ENCODE measurements at places on chromosomes 6 and 20. TPM values are rescaled to one million over a fixed set of nuclear protein-coding genes. Genes with fewer than 3 reads are reported as not detected.

GRCh38 chr6:165695722-165696515 is 32.9 kb upstream of the PDE10A start:
- H3K27ac ChIP-seq = no peak overlapping the region
- no peak overlapping the region for H3K4me3 ChIP-seq
- no peaks in the 10 kb centered on the region for H3K27me3 ChIP-seq
- no peak for DNase-seq
- H3K36me3 ChIP-seq = no peaks in the 10 kb centered on the region
- no peaks in the 10 kb centered on the region for H3K4me1 ChIP-seq

The PTK6 gene
- 0.28 TPM for total RNA-seq

- H3K36me3 ChIP-seq = no peaks in the 10 kb centered on the region
- DNase-seq = no peak
- no peak overlapping the region for H3K27ac ChIP-seq
- H3K4me1 ChIP-seq = no peaks in the 10 kb centered on the region
- H3K27me3 ChIP-seq = no peaks in the 10 kb centered on the region
- no peak overlapping the region for H3K4me3 ChIP-seq
Observed at GRCh38 chr6:161372422-161372793, 98.5 kb upstream of the AGPAT4 start.

GRCh38 chr6:42032366-42032765 is 18.0 kb upstream of the TAF8 start:
- no peaks in the 10 kb centered on the region for H3K27me3 ChIP-seq
- no peak overlapping the region for H3K27ac ChIP-seq
- DNase-seq = no peak
- H3K4me1 ChIP-seq = peaks cover 9% of the 10 kb centered on the region

DNA sequence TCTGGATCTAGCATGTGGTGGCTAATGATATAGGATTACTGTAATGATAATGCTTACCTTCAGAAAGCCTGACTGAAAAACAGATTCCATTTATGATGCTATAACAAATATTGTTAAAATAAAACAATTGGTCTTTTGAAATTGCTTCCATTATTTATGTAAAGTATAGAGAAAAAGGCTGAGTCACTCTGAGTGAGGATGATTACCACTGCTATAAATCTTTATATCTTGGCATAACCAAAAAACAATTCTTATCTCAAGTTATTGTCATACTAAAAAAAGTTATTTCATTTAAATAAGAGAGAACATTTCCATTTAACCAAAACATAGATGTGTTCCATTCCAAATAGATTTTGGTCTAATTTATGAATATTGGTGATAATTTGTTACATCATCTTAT is 53.0 kb upstream of the DST start:
- DNase-seq = no peak
- H3K27ac ChIP-seq = no peak overlapping the region
- no peak overlapping the region for H3K4me3 ChIP-seq
- no peaks in the 10 kb centered on the region for H3K36me3 ChIP-seq
- no peaks in the 10 kb centered on the region for H3K27me3 ChIP-seq

DNA sequence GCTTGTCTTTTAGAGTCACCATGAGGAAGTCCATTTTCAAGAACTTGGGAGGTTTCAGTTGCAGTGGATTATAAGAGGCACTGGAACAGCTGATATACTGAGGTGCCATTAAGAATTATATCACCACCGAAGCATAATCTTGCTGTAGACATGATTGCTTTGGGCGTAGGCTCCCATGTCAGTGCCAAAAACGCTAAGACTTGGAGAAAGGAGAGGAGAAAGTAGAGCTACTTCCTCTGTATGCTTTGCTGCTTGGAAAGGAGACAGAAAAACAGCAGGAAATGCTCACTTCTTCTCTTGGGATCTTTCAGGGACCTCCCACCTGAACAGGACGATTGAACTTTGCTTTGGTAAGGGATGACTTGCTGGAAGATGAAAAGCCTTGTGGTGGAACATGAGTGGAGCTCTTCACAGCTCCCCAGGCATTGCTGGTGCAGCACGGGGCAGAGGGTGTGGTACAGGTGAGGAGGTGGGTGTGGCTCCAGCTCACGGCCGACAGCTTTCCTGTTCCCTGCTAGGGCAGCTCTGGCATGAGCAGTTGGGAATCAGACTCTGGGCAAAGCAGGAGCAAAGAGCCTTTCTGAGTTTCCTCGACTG is 190.4 kb upstream of the JAG1 start:
- no peaks in the 10 kb centered on the region for H3K36me3 ChIP-seq
- no peaks in the 10 kb centered on the region for H3K27me3 ChIP-seq
- DNase-seq = peak; percentile 32
- peaks cover 9% of the 10 kb centered on the region for H3K4me1 ChIP-seq

The C6orf89 gene
- total RNA-seq = 8.7 TPM

The GATA5 gene
- total RNA-seq = 0.73 TPM

- no peak for DNase-seq
- no peaks in the 10 kb centered on the region for H3K27me3 ChIP-seq
- H3K4me3 ChIP-seq = no peak overlapping the region
- H3K27ac ChIP-seq = no peak overlapping the region
Observed at GRCh38 chr6:34025112-34025807, 120.6 kb downstream of the GRM4 start.

- H3K27ac ChIP-seq = no peak overlapping the region
- 0 out of 2 replicates have a peak, but pooled peaks cover under 1% of the 10 kb centered on the region for H3K4me1 ChIP-seq
- H3K4me3 ChIP-seq = no peak overlapping the region
- H3K27me3 ChIP-seq = no peaks in the 10 kb centered on the region
Observed at GRCh38 chr6:101689156-101689555, 295.6 kb downstream of the GRIK2 start.

GRCh38 chr6:83292900-83293843 is 100.0 kb downstream of the RWDD2A start:
- H3K27ac ChIP-seq = no peak overlapping the region
- H3K27me3 ChIP-seq = no peaks in the 10 kb centered on the region
- H3K4me1 ChIP-seq = no peaks in the 10 kb centered on the region
- no peak overlapping the region for H3K4me3 ChIP-seq
- no peak for DNase-seq

DNA sequence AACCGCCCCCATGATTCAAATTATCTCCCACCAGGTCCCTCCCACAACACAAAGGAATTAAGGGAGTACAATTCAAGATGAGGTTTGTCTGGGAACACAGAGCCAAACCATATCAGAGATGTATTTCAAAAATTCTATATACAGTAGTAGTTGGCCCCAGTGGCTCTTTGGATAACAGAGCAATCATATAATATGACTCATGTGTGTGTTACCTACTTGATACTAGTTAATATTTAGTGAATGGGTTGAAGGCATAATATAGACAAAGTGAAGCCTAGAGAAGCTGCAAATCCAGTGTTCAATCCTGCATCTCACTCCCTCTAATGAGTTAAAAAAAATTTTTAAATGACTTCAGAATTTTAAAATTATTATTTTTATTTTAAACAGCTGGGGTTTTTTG is 43.2 kb downstream of the KAT14 start:
- no peaks in the 10 kb centered on the region for H3K4me1 ChIP-seq
- H3K27ac ChIP-seq = no peak overlapping the region
- DNase-seq = no peak
- no peaks in the 10 kb centered on the region for H3K27me3 ChIP-seq
- no peak overlapping the region for H3K4me3 ChIP-seq

- no peak overlapping the region for H3K27ac ChIP-seq
- no peaks in the 10 kb centered on the region for H3K27me3 ChIP-seq
- H3K4me3 ChIP-seq = no peak overlapping the region
- DNase-seq = no peak
- H3K36me3 ChIP-seq = no peaks in the 10 kb centered on the region
- no peaks in the 10 kb centered on the region for H3K4me1 ChIP-seq
Observed at GRCh38 chr6:169189182-169189581, 64.5 kb downstream of the THBS2 start.

The JAG1 gene
- total RNA-seq = 42.0 TPM

The RREB1 gene
- total RNA-seq = 29.1 TPM

- H3K27me3 ChIP-seq = no peaks in the 10 kb centered on the region
- H3K4me1 ChIP-seq = no peaks in the 10 kb centered on the region
- no peak for DNase-seq
- H3K4me3 ChIP-seq = no peak overlapping the region
- H3K27ac ChIP-seq = no peak overlapping the region
- no peaks in the 10 kb centered on the region for H3K36me3 ChIP-seq
Observed at GRCh38 chr6:10177704-10178103, 237.2 kb downstream of the TFAP2A start.

GRCh38 chr6:83378621-83379388 is 52.0 kb downstream of the ME1 start:
- no peaks in the 10 kb centered on the region for H3K27me3 ChIP-seq
- no peaks in the 10 kb centered on the region for H3K36me3 ChIP-seq
- H3K4me1 ChIP-seq = no peaks in the 10 kb centered on the region
- H3K27ac ChIP-seq = no peak overlapping the region
- no peak for DNase-seq

The DLK2 gene
- 0.16 TPM for total RNA-seq

GRCh38 chr20:17833036-17833674 is 133.4 kb downstream of the BANF2 start:
- DNase-seq = no peak
- H3K36me3 ChIP-seq = no peaks in the 10 kb centered on the region
- H3K4me1 ChIP-seq = peaks cover 16% of the 10 kb centered on the region
- H3K4me3 ChIP-seq = no peak overlapping the region
- no peak overlapping the region for H3K27ac ChIP-seq

GRCh38 chr6:14889188-14889587 is 356.7 kb upstream of the JARID2 start:
- H3K4me3 ChIP-seq = no peak overlapping the region
- H3K27ac ChIP-seq = no peak overlapping the region
- H3K4me1 ChIP-seq = peaks cover 5% of the 10 kb centered on the region
- no peak for DNase-seq
- H3K27me3 ChIP-seq = no peaks in the 10 kb centered on the region
- no peaks in the 10 kb centered on the region for H3K36me3 ChIP-seq

- H3K36me3 ChIP-seq = peaks cover 26% of the 10 kb centered on the region
- DNase-seq = peak; percentile 90
- H3K27me3 ChIP-seq = no peaks in the 10 kb centered on the region
- H3K27ac ChIP-seq = peak within 1 kb of the TSS; percentile 58
Observed at GRCh38 chr6:31736021-31736767, at the start of gene CLIC1. Gene CLIC1, minus strand, starts transcription at chr6:31736530. Its CDS starts 230 bp downstream, at chr6:31736300.

GRCh38 chr6:89927264-89927663 is 33.0 kb downstream of the GJA10 start:
- H3K4me1 ChIP-seq = 0 out of 2 replicates have a peak, but pooled peaks cover 5% of the 10 kb centered on the region
- H3K36me3 ChIP-seq = no peaks in the 10 kb centered on the region
- no peak overlapping the region for H3K27ac ChIP-seq

DNA sequence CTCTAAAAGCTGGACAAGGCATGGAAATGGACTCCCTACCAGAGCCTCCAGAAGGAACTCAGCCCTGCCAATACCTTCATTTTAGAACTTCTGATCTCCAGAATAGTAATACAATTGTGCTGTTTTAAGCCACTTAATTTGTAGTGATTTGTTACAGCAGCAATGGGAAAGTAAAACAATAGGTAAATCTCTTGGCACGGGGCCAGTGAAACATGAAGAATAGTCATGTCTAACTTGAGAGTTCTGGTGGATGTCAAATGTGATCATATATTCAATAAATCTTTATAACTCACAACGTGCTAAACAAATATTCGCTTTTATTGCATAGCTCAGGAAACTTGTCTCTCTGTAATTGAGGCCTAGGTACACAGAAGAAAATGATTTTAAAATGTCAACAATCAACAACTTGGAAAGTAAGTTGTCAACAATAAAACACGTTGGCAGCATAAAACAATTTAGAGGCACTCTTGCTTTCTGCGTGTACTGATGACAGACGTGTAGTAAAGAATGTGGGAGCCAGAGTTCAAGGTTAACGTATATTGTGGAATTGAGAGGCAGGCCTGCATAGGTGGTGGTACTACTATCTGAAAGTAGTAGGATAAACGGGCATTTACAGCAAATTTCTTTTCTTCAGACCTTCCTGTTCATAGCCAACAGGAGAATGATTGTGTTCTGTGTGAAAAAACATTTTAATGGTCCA is 140.5 kb upstream of the OPRM1 start:
- H3K4me1 ChIP-seq = no peaks in the 10 kb centered on the region
- H3K27me3 ChIP-seq = no peaks in the 10 kb centered on the region
- H3K27ac ChIP-seq = no peak overlapping the region
- H3K4me3 ChIP-seq = no peak overlapping the region

DNA sequence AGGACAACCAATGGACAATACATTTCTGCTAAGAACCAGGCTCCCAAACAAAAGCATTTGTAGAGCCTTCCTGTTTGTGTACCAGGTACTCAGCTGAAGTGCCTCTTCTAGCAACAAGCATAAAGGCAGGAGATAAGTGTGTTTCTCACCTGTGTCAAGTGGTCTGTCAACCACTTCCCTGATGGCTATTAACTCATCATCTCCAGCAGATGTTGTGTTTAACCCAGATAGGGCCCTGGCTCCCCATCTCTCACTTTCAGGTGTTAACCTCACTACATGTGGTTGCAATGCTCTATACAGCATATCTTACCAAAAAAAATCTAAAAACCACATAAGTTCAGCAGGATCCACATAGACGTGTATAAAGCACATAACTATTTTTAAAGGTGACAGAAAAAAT is 9.6 kb upstream of the IL17A start:
- H3K4me3 ChIP-seq = no peak overlapping the region
- no peaks in the 10 kb centered on the region for H3K36me3 ChIP-seq
- no peaks in the 10 kb centered on the region for H3K27me3 ChIP-seq
- H3K4me1 ChIP-seq = no peaks in the 10 kb centered on the region
- DNase-seq = no peak
- H3K27ac ChIP-seq = no peak overlapping the region

DNA sequence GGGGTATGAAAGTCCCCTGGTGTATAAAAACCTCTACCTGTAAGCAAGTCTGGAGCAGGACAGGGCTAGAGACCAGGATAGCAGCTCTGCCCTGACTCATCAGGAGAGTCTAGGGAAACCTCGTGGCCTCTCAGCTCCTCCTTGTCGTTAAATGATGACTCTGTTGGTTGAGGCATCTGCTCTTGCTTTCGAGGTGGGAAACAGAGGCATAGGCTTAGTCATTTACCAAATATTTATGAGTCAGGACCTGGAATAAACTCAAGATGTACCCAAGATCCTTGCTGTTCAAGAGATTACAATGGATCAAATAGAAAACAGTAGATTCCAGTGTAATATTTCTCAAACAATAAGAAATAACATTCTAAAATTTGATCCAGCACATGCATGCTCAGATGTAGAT is 5.5 kb downstream of the MANBAL start:
- peaks cover 13% of the 10 kb centered on the region for H3K4me1 ChIP-seq
- no peak overlapping the region for H3K27ac ChIP-seq
- no peaks in the 10 kb centered on the region for H3K27me3 ChIP-seq
- peaks cover 7% of the 10 kb centered on the region for H3K36me3 ChIP-seq
- DNase-seq = no peak

The PTCHD4 gene
- 0.31 TPM for total RNA-seq

The EDN3 gene
- total RNA-seq = 0.17 TPM

All from GM23338 (cell line).